SJSA1 (cell line): ENCODE measurements at places on chromosomes 16 and 17. TPM values are rescaled to one million over a fixed set of nuclear protein-coding genes. Genes with fewer than 3 reads are reported as not detected.

DNA sequence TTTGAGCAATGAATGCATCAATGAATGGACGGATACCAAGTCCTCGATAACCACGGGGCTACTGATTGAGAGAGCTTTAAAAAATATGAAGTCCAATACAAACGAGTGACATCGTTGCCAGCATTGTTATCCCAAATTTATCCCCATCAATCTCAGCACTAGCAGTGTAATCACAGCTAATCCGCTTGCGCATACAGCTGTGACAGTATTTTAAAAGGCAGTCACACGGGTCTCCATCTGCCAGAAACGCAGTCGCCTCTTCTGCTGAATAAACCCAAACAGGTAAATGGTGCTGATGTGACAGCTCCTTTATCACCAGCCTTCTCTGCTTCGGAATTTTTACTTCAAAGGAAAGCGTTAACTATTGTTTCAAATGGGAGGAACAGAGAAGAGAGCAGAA, 311.1 kb downstream of the XYLT1 start:
- no peak for DNase-seq

DNA sequence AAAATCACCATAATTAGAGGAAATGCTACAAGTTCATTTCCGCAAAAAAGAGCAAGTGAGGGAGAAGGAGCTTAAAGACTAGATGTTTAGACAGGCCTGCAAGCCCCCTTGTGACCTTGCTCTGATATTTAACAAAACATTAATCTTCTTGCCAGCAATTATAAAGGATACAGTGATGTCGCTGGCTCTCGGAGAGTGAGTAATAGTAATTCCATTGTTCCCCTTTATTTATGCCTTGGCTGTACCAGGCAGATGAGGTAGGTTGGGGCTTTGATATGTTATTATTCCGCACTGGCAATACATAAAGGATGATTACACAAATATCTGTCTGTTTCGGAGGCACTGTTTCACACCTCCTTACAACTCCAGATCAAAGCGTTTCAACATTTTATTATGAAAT, 204.8 kb upstream of the SALL1 start:
- no peak for DNase-seq

DNA sequence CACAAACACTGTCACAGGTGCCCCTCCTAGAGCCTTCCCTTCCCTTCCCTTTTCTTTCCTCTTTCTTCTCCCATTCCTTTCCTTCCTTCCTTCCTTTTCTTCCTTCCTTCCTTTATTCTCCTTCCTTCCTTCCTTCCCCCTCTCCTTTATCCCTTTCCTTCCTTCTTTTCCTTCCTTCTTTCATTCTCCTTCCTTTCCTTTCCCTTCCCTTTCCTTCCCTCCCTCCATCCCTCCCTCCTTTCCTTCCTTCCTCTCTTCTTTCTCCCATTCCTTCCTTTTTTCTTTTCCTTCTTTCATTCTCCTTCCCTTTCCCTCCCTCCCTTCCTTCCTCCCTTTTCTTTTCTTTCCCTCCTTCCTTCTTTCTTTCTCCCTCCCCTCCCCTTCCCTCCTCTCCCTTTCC, 170.0 kb downstream of the ENGASE start:
- no peak for DNase-seq

GRCh38 chr16:10693889-10694288, 841 bp downstream of the TEKT5 start:
- no peak for DNase-seq

GRCh38 chr17:17159571-17159970, 46.6 kb downstream of the PLD6 start:
- DNase-seq: no peak

DNA sequence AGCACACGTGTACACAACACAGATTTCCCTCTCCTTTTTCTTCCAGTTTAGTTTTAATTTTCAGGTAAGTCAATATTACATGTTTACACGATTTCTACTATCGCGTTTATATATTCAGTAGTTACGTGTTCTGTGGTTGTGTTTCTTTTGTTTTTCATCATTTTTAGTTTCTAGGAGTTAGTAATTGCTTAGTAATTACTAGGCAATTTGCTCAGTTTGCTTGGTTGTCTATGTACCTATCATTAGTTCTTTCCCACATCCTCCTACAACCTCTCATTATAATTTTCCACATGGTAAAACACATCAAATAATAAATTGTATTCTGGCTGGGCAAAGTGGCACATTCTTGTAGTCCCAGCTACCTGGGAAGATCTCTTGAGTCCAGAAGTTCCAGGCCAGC, 24.6 kb upstream of the GUCY2D start:
- no peak for DNase-seq

DNA sequence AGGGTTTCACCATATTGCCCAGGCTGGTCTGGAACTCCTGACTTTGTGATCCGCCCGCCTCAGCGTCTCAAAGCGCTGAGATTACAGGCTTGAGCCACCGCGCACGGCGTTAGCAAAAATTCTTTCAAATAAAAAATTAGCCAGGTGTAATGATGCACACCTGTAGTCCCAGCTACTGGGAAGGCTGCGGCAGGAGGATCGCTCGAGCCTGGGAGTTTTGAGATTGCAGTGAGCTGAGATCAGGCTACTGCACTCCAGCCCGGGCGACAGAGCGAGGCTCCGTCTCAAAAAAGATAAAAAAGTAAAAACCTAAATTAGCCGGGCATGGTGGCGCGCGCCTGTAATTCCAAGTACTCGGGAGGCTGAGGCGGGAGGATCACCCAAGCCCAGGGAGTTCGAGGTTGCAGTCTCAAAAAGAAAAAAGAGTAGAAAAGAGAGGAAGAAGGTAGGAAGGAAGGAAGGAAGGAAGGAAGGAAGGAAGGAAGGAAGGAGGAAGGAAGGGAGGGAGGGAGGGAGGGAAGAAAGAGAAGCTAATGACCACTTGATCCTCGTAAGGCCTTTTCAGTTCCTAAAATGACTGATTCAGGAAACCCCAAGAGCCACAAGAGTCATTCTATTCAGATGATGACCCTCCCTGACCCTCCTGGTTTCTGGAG, 59.2 kb downstream of the SRL start:
- no peak for DNase-seq

DNA sequence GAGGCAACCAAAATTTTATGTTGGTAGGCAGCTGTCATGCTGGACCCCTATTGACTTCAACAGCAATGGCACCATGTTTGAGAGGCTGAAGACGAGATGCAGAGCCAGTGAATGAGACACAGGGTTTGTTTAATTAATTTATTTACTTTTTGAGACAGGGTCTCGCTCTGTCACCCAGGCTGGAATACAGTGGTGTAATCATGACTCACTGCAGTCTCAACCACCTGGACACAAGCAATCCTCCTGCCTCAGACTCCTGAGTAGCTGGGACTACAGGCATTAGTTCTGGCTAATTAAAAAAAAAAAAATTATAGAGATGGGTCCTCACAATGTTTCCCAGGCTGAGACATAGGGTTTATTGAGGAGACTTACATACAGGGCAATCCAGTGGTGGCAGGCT, 36.2 kb upstream of the PPM1D start:
- no peak for DNase-seq

- DNase-seq: no peak
Observed at GRCh38 chr17:21125862-21126261, 902 bp upstream of the DHRS7B start.

DNA sequence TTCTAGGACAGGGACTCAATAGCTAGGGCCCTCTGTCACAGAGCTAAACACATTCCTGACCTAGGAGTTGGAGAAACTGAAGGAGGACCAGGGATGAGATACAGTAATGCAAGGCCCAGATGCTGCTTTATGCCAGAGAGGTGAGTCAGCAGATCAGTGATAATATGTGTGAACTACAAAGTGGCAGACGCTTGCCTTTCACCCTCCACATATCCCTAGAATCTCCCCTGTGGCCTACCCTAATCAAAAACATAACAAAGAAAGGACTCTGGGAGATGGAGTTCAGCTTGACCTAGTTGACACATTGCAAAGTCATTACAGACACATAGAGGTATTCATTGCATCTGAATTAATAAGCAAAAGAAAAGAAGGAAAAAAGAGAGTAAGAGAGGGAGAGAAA, 417.6 kb upstream of the DYNLRB2 start:
- DNase-seq: no peak

DNA sequence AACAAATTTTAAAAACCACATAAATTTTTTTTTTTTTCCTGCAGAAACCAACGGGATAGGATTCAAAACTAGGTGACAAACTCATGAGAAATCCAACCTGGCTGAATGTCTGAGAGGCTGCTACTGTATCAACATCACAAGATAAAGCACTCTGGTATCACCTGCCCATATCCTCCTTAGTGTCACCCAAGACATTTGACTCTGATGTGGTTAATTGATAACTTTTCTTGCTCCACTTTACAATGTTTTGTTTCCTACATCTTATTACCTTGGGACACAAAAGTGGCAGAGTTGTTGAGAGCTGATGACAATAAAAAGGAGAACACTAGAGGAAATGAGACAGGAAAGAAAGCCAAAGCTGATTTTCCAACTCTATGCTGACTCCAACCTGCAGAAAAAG, 4.0 kb upstream of the FBXL20 start:
- DNase-seq: no peak

The TENT4B gene
- total RNA-seq: 10.5 and 14.5 TPM in 2 replicates

The MT4 gene
- not detected in 2 replicates for total RNA-seq

The PYDC1 gene
- total RNA-seq: not detected in 2 replicates

The ITGAX gene
- total RNA-seq: 0.09 TPM in 1 of 2 replicates, not detected in the other

The EFNB3 gene
- not detected in 2 replicates for total RNA-seq

The MT1H gene
- total RNA-seq: not detected in 2 replicates
